ENCODE measurements at places on chromosomes 6 and 20. TPM values are rescaled to one million over a fixed set of nuclear protein-coding genes. Genes with fewer than 3 reads are reported as not detected.

Gene SLC22A3
- not detected for total RNA-seq

DNA sequence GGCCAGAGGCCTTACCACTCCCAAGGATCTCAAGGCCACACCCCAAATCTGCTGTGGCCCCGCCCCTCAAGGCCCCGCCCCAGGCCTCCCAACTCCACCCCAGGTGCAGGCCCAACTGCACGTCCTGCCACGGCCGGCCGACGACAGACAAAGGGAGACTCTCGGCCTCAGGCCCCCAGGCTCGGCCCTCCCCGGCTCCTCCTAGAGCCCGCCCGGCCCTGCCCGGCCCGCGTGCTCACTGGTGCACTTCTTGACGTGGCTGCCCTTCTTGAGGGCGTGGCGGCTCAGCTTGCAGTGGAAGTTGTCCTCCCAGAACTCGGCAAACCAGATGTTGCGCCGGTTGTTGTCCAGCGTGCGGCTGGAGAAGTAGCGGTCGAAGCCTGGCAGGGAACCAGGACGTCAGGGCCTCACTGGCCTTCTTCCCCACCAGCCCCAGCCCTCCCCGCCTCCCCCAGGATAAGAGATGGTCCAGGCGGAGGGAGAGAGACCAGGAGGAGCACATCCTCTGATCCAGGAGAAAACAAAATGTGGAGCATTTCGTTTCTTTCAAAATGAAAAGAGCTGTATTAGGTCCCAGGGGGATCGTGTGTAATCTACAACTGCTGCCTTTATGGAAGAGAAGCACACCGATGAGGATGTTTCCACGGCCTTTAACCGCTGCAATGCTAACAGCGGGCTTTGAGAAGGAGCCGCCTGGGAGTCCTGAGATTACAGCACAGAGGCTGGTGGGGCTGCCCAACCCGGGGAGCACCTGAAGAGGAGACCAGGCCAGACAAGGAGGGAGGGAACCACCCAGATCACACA lies 89.4 kb downstream of the GRM4 start:
- no peak for DNase-seq

DNA sequence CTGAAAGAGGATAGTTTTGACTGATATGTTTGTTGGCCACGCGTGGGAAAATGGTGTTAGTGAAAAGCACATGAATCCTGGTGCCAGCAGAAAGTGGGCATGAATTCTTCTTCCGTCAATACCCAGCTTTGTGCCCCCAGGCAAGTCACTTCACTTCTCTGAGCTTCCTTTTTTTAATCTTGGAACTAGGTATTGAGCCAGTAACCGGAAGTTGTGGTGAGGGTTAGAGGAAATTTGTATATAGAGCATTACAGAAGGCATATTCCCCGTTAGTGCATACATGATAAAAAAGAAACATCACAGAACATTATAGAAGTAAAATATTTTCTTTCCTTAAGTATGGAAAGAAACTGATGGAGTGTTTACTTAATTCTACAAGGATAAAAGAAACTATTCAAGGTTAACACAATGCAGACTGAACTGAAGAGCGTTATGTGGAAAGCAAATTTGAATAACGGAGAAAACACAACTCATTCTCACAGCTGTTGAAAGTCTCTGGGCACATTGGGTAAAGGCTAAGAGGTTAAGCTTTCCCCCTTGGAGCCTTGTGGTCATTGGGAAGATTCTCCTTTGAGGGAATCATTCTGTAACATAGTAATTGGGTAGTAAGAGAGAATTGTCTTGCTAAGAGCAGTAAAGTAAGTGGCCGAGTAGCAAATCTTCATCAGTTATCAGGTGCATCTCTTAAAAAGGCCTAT lies 223.1 kb downstream of the BCAS1 start:
- DNase-seq: peak; percentile 73

Gene ZNF165
- 0.47 TPM for total RNA-seq

DNA sequence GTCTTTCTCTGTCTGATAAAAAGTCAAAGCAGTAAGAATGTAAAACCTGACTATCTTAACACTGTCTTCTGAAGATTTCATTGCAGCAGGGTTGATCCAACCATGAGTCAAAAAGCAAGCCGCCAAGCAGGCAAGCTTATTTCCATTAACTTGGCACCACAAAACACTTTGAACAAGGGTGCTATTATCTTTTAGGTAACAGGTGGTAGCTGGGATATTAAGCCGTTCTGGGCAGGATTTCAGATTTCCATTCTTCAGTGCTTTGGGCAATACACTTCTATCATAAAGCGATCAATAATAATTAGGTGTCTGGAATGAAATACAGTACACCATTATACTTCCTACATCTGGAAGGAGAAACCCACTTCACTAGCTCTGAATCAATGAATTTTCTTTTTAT lies 181.9 kb downstream of the TBC1D7 start:
- DNase-seq: no peak

Gene MYB
- total RNA-seq: 44.2 TPM

Gene TRIM15
- 0.24 TPM for total RNA-seq

GRCh38 chr6:40359808-40360207 lies 227.4 kb downstream of the LRFN2 start:
- no peak for DNase-seq

DNA sequence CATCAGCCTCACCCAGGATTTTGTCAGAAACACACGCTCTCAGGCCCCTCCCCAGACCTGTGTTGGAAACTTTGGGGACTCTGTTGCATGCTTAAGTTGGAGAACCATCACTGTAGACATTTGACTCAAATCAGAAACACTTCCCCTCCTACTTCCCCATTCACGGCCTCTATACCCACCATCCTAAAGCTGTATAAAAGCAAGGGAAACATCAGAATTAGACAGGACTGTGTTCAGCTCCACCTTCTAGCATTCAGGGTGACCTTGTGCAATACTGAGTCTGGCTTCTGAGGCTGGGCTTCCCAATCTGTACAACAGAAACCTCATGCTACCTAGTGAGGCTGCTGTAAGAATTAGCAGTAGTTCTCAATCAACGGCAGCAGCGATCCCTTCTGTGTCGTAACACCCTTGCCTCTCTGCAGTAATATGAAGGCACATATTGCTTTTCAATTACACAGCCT lies 252.3 kb downstream of the LY86 start:
- no peak for DNase-seq

GRCh38 chr6:1376653-1377052 lies 12.7 kb upstream of the FOXF2 start:
- DNase-seq: peak; percentile 11

DNA sequence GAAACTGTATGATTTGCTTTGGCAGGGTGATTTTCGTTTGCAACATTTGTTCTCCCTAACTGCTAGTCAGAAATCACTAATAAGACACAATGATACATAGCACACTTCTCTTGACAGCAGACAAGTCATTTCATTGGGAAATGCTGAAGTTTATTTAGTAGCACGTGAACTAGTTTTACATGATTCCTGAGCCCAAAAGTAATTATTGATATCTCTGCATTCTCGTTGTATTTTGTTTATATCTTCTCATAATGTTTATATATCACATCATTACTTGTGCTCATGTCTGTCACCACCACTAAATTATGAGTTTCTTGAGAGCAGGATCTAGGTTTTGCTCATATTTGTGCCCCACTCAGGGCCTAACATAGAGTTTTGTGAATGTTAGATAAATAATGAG lies 151.7 kb downstream of the KIF6 start:
- no peak for DNase-seq

GRCh38 chr6:138278326-138278725 lies 60.0 kb upstream of the PBOV1 start:
- no peak for DNase-seq

DNA sequence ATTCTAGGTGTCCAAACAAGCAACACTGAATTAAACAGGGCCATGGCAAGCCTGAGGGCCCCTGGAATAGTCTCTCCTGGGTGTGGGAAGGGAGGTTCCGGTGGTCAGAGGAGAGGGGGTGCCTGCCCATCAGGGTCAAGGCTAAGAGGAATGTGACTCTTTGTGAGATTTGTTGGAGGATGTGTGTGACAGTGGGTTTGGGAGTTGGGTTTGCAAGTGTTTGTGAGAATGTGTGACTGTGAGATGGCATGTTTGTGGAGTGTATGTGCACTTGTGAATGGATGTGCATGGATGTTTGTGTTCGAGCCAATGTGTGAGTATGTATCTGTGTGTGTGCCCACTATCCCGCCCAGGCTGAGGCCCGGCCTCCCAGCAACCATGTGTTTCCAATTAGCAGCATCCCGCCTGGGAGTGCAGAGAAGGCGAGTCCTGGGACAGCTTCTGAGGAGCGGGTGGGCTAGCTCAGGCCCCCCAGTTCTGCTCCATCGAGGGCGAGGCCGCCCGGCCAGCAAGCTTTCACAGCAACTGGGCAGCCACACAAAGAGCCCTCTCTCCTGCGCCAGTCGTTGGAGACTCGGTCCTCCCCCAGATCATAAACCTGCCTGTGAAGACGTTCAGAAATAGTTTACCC lies 12.6 kb downstream of the FOXC1 start:
- DNase-seq: no peak

DNA sequence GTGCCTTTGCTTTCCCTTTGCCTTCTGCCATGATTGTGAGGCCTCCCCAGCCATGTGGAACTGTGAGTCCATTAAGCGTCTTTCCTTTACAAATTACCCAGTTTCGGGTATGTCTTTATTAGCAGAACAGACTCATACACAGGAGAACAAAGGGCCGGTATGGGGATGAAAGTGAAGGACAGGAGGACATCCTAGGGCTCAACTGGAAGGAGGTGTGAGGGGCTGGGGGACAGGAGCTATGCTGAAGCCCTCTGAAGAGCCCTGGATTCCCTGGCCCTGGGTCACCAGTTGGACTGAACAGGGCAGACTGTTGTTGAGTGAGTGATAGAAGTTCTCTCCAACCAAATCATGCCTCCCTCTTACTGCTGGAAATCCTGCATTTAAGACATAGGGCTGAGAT lies 105.8 kb downstream of the SCML4 start:
- DNase-seq: no peak

DNA sequence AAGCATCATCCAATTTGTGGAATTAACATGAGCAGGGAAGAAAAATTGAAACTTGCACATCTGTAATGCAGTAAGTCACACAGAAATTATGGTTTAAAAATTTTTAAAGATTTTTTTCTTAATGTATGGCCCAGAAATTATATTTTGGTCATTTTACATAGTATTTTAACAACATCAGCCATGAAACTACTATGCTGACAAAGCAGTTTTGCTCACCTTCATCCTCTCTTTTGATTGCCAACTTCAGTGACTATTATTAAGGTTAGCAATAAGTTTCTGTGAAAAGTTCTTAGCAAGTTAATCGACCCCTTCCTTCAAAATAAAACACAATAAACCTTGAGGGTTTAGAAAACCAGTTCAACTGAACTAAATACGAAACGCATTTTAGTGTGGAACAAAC lies 1347.0 kb downstream of the EPHA7 start:
- no peak for DNase-seq

Data from activated CD4-positive, alpha-beta T cell treated with anti-CD3 and anti-CD28 coated beads, Interleukin-2, amount 10 ng/mL, durations not matched to agents 24 days and 14 days (primary cell).